ENCODE measurements at places on chromosomes 2 and 18.

DNA sequence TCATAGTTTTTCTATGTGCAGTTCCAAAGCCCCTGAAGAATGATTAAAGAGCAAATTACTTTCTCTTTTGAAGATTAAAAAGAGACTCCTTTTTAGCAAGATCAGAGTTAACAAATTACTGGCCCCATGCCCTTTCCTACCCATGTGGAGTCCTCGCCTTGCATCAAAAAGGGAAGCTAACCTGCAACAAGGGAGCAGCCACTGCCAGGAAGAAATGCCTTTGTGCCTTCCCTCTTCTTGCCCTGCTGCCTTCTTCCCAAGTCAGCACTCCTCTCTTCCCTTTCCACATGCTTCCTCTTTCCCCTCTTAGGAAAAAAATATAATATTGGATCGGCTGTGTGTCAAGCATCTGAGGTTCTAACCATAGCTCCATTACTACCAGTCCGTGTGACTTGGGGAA, 37.1 kb upstream of the CYP1B1 start:
- no peak for DNase-seq

DNA sequence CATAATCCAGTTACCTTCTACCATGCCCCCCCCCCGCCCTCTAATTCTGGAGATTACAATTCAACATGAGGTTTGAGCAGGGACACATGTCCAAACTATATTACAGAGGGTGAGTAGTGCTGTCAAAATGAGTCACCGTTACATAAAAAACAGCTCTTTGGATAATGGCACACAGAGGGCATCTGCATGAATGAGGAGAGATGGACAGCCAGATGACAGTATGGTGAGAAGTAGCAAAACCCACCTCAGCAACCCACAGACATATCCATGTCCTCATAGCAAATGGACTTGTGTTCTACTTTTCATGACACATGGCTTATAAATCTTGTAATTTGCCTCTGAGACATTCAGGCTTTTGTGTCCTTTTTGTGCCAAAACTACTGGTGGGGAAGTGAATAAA, 132.0 kb downstream of the EML6 start:
- DNase-seq = no peak

DNA sequence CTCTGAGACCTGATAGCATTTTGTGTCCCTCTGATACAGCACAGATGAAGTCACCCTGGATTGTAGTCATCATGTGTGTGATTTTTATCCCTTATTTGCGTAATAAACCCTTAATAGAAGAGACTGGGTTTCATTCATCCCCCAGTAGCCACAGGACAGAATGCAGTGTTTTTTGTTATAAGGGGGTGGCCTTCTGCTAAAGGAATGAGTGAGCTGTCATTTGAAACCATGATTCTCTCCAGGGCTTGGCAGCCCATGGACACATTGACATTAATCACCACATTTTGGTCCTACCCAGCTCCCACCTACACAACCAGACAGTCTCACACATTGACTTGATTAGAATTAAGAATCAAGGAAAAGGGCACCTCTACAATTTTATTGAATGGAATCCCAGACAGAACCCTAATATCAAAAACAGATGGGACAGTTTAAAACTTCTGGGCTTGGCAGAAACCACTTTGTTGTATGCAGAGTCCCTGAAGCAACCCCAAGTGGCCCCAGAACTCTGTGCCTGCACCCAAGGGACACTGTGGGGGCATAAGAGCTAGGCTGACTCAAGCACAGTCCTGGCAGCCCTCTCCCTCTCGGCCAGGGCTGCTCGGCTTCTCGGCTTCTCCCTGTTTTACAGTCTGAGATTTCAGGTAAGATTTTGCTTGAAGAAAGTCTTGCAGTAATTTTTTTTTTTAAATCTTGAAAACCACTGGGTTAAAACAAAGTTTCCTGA, 254.0 kb upstream of the SLC14A2 start:
- peak; percentile 15 for DNase-seq

DNA sequence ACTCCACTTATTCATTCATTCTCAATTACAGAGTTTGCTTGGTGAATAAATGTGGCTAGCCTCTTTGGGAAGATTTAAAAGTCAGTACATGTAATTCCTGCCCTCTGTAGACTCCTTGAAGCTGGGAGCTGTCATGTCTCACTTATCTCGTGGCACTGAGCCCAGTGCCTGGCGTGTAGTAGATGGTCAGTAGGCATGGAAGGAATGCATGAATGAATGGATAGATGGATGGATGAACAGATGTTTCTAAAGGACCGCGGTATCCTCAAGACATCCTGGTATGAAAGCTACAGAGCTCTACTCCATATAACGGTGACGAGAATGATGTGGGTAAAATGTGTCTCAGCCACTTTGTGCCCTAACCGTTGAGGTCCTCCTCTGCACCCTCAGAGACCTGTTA, 83.0 kb downstream of the MARCO start:
- no peak for DNase-seq

- DNase-seq = no peak
Measured at GRCh38 chr2:1393321-1393720, 19.9 kb upstream of the TPO start.

DNA sequence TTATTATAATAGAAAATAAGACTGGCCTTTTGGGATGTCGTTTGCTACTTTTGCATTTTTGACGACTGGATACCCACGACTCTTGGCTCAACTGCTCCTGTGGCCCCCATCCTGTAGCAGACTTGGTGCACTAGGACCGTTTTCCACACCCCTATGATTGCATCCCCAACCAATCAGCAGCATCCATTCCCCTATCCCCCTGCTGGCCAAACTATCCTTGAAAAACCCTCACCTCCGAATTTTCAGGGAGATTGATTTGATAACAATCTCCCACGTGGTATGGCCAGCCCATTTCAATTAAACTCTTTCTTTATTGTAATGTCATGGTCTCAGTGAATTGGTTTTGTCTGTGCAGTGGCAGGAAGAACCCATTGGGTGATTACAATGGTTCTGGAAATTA, 37.9 kb upstream of the TTR start:
- DNase-seq = no peak

DNA sequence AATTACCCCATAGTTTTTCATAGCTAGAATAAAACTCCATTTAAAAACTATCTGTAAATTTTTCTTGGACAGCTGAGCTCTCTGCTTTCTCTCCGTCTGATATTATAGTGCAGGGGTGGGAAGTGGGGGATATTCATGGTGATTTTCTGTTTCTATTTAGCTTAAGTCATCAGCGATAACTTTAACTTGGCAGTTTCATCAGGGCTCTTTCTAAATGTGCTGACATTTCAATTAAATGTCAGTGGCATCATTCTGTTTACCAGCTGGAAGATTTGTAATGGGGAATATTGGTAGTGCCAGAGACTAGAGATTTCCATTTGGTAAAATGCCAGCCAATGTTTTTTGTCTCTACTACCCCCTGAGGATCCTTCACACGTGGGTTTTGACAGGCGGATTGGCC, 53.5 kb upstream of the CAPN13 start:
- no peak for DNase-seq

GRCh38 chr18:61546590-61546989, 213.4 kb downstream of the CDH20 start:
- DNase-seq = peak; percentile 90

GRCh38 chr2:14324308-14324707, 308.2 kb upstream of the LRATD1 start:
- DNase-seq = no peak

DNA sequence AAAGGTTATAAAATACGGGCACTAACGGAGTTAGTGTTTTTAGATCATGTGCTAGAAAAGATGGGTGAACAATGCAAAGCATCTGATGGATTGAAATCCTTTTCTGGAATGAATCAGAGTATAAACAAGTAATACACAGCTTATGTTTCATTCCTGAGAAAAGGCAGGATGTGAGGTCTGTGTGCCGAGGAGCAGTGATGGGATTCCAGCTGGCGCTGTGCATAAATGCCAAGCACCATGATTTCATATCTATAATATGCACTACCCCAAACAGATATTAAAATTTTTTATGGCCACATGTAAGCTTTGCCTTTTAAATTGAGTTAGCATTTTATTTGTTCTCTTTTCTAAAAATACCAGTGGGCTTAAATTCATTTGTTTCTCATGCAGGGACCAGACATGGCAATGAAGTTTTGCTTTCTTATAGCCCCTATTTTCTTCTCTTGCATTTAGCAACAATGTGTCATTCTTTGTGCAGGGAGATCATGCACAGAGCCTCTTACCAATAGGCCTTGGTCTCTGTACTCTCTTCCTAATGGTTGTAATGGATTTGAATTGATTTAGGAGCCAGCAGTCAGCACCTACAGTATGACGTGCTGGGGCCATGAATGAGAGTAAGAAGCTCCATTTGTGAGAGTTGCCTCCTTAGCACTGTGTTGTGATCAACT, 323.9 kb downstream of the SLC8A1 start:
- DNase-seq = peak; percentile 98

DNA sequence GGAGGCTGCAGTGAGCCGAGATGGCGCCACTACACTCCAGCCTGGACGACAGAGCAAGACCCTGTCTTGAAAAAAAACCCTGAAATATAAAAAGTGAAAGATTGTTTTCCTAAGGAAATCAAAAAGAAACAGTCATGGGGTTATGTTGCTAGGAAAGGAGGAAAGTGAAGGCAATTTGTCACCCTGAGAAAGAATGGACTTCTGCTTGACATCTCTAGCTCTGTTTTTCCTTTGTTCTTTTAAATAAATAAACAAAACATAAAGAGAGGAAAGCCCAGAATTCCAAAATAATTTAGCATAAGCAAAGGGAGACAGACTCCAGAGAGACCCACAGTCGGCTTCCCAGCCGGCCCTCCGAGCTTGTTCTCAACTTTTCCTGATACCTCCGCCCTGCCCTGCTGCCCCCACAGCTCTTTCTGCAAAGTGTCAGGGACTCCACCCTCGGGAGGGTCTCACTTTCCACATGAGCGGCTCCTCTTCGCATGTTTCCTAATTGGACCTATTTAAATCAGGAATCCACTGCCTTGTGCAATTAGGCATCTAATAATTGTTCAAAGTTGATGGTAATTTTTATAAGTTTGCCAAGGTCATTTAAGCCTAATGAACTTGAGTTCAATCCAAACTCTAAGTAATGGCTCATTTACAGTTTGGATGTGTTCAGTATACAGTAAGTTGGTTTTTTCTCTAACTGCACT, 49.8 kb upstream of the COPS8 start:
- DNase-seq = no peak

GRCh38 chr2:232218778-232219495, 159.6 kb upstream of the ALPP start:
- no peak for DNase-seq

DNA sequence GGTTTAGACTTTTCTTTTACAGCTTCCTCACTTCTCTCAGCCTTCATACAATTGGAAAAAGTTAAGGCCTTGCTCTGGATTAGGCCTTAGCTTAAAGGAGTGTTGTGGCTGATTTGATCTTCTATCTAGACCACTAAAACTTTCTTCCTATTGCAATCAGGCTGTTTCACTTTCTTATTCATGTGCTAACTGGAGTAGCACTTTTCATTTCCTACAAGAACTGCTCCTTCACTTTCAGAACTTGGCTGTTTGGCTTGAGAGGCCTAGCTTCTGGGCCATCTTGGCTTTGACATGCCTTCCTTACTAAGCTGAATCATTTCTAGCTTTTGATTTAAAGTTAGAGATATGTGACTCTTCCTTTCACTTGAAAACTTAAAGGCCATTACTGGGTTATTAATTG, 114.3 kb downstream of the ARHGEF4 start:
- DNase-seq = no peak

- DNase-seq = no peak
Measured at GRCh38 chr2:47497843-47498460, 95.0 kb downstream of the MSH2 start.

- no peak for DNase-seq
Measured at GRCh38 chr2:63257473-63257872, 206.8 kb downstream of the OTX1 start.

GRCh38 chr2:9280224-9280623, 73.6 kb downstream of the ASAP2 start:
- DNase-seq = no peak

- DNase-seq = peak; percentile 26
Measured at GRCh38 chr2:46362667-46363012, 65.4 kb downstream of the EPAS1 start.

DNA sequence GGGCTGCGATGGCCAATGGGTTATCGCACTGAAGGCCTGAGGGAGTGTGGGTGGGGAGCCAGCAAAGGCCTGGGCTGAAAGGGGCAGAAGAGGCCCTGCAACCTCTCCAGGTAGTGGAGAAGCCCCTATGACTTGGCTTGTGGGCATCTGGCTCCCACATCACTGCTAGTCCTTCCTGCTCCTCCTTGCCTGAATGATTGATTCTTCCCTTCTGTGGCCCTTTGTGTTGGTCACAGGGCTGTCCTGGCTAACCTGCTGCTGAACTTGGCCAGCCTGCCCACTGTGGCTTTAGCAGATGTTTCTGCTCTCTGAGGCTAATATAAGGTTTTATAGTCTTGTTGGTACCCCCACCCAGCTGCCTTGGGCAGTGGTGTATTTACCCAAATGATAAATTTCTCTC, 136.2 kb upstream of the ALPP start:
- no peak for DNase-seq

DNA sequence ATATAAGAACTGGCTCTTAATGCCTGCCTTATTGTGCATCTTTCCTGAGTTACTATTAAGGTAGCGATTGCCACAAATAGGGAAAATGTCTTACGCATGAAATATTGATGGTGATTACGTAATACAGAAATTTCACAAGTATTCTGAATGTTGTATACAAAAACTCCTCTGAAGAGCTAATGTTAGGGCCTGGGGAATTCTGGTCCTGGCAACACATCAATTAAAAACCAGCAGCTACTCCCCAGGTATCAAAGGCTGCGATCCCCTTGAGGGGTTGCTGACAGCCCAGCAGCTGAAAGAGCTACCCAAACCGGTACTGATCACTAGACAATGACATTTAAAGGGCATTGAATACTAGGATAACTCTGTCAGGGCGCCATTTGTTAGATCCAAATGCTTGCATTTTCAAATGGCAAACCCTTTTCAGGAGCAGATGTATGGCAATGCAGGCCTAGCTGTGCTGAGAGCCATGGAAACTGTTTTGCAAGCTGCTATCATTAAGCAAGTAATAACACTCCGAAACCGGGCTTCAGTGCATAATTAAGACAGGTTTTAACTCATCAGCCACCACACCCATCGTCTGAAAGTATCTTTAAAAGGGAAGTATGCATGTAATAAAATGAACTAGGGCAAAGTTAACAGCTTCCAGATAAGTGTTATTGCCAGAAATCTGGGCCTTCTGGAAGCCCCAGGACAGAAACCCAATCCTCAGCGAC, 78.4 kb downstream of the CLHC1 start:
- no peak for DNase-seq

DNA sequence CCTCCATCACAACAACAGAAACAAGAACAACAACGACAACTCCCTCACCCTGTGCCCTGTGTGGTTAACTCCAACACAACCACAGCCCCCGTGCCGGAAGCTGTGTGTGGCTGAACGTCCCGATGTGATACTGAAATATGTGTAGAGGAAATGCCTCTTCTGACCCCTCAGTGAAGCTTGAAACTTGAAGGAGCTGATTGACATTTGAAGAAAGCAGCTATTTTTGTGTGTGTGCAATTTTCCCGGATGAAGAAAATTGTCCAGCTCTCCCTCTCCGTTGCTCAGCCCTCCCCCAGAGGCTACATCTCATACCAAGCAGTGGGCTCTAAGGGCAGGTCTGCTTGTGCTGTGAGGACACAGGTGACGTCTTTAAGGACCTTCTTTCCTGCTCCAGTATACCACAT, 173.8 kb downstream of the ICOS start:
- peak; percentile 48 for DNase-seq

Measured in fibroblast of skin of back (primary cell).